Adrenal gland (tissue), 19 donors: ENCODE measurements at places on chromosomes 2 and 18. TPM values are rescaled to one million over a fixed set of nuclear protein-coding genes. Genes with fewer than 3 reads are reported as not detected.
A peak's percentile ranks its signal among the peaks of the same experiment; 100 is the strongest.

GRCh38 chr2:217325251-217325650 is 465.4 kb upstream of the TNP1 start:
- no peaks in the 10 kb centered on the region for H3K36me3 ChIP-seq
- DNase-seq = no peak
- H3K4me1 ChIP-seq = no peaks in the 10 kb centered on the region
- H3K4me3 ChIP-seq = no peak overlapping the region
- no peak overlapping the region for H3K27ac ChIP-seq
- no peaks in the 10 kb centered on the region for H3K27me3 ChIP-seq

DNA sequence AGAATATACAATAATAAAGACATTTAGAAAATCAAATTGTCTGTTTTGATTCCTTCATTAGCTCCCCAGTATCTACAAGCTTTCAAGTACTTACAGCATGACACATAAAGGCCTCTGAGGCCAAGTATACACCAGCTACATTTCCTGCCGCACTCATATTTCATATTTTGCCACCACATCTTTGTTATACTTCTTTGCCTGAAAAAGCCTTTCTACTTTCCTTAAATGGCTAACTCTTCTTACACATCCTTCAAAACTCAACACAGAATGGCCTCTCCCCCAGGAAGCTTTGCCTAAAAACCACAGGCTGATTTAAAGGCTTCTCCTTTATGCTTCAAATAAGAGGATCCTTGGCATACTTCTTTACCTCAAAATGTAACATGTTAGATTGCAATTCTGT is 4.5 kb downstream of the STK17B start:
- DNase-seq = no peak
- H3K36me3 ChIP-seq = peaks cover 10% of the 10 kb centered on the region
- no peak overlapping the region for H3K4me3 ChIP-seq
- H3K27ac ChIP-seq = no peak overlapping the region
- H3K27me3 ChIP-seq = no peaks in the 10 kb centered on the region

- H3K4me3 ChIP-seq = no peak overlapping the region
- peaks cover 21% of the 10 kb centered on the region for H3K4me1 ChIP-seq
- H3K27me3 ChIP-seq = no peaks in the 10 kb centered on the region
- no peak for DNase-seq
These were observed 106.5 kb downstream of the COL6A3 start for GRCh38 chr2:237307474-237307873.

Gene HSBP1L1
- 119 TPM for total RNA-seq

GRCh38 chr2:241111440-241111805 is 9.3 kb upstream of the MTERF4 start:
- no peaks in the 10 kb centered on the region for H3K36me3 ChIP-seq
- H3K27me3 ChIP-seq = no peaks in the 10 kb centered on the region
- no peak overlapping the region for H3K4me3 ChIP-seq
- H3K27ac ChIP-seq = no peak overlapping the region
- no peak for DNase-seq

GRCh38 chr2:7333960-7334493 is 416.8 kb downstream of the RNF144A start:
- no peak overlapping the region for H3K4me3 ChIP-seq
- H3K27ac ChIP-seq = no peak overlapping the region
- DNase-seq = no peak
- H3K4me1 ChIP-seq = no peaks in the 10 kb centered on the region
- no peaks in the 10 kb centered on the region for H3K36me3 ChIP-seq
- no peaks in the 10 kb centered on the region for H3K27me3 ChIP-seq

- DNase-seq = no peak
- H3K4me3 ChIP-seq = peak overlapping the region; percentile 62
- no peaks in the 10 kb centered on the region for H3K27me3 ChIP-seq
- H3K4me1 ChIP-seq = peaks cover 28% of the 10 kb centered on the region
- H3K27ac ChIP-seq = no peak overlapping the region
These were observed 980 bp downstream of the SLC4A3 start for GRCh38 chr2:219628235-219628985.

Gene CBLN2
- total RNA-seq = not detected

DNA sequence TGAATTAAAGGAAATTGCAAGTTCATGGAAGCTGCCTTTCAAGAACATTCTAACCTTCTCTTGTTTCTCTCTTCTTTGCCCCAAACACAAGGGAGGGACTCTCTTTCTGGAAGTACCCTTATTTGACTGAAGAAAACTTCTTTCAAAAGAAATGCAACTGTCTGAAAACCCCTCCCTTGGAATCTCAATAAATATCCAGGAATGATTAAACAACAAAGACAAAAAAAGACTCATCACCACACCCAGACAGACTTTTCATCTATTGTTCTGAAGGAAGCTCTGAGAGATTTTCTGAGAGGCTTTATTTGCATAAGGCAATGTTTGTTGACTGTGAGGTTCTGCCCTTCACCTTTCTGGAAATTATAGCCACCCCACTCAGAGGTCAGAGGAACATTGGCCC is 1260.9 kb downstream of the LRP1B start:
- no peak for DNase-seq
- H3K27ac ChIP-seq = no peak overlapping the region
- H3K27me3 ChIP-seq = no peaks in the 10 kb centered on the region
- no peaks in the 10 kb centered on the region for H3K4me1 ChIP-seq
- H3K4me3 ChIP-seq = no peak overlapping the region

Gene LIMS4
- 30.7 TPM for total RNA-seq

DNA sequence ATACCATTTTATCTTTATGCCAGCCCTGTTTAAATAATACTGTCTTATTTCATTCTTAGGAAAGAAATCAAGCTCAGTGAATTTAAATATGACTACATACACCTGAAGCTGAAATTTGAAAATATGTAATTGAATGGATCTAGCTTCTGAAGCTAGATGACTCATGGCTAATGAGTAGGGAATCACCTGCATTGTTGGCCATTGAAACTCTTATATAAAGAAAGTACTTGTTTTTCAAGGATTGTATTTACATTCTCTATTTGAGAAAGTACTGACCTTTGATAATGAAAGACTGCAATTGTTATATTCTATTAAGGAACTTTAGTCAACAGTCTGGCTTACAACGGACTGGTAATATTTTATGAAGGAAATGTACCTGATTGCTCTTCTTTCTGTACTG is 346.7 kb upstream of the LRATD1 start:
- H3K27ac ChIP-seq = no peak overlapping the region
- H3K4me1 ChIP-seq = no peaks in the 10 kb centered on the region
- H3K27me3 ChIP-seq = no peaks in the 10 kb centered on the region
- H3K4me3 ChIP-seq = no peak overlapping the region
- H3K36me3 ChIP-seq = no peaks in the 10 kb centered on the region

- no peaks in the 10 kb centered on the region for H3K4me1 ChIP-seq
- H3K4me3 ChIP-seq = no peak overlapping the region
- H3K36me3 ChIP-seq = no peaks in the 10 kb centered on the region
- peak; percentile 57 for DNase-seq
- peak overlapping the region; percentile 67 for H3K27ac ChIP-seq
- no peaks in the 10 kb centered on the region for H3K27me3 ChIP-seq
These were observed 19.4 kb upstream of the NCL start for GRCh38 chr2:231483398-231484329.

Gene FOXD4L1
- 0.28 TPM for total RNA-seq

DNA sequence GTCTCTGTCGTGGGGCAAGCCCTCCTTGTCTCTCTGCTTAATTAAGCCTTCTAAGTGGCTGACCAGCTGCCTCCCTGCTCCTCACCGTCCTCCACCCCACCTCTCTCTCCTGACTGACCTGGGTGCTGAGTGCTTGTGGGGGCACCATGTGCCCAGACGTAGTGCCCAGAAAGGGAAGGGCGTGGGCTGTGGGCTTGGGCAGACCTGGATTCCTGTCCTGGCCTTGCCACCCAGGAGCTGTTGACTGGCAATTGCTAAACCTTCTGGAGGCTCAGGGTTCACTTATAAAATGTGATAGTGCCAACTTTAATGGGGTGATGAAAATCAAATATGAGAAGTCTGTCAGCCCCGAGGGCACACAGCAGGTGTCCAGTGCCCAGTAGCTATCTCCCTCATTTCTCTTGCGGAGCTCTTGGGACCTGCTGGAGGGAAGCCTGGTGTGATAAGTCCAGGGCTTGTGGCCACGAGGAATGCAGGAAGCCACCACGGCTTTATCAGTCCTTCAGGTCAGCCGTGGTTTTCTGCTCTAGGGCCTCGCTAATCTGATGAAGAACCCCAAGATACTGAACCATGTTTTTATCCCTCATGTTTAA is 22.0 kb upstream of the INHBB start:
- no peaks in the 10 kb centered on the region for H3K27me3 ChIP-seq
- H3K27ac ChIP-seq = no peak overlapping the region
- H3K4me3 ChIP-seq = no peak overlapping the region

- H3K4me1 ChIP-seq = no peaks in the 10 kb centered on the region
- H3K27ac ChIP-seq = no peak overlapping the region
- H3K27me3 ChIP-seq = no peaks in the 10 kb centered on the region
- no peaks in the 10 kb centered on the region for H3K36me3 ChIP-seq
- no peak overlapping the region for H3K4me3 ChIP-seq
These were observed 147.5 kb upstream of the BCL2L11 start for GRCh38 chr2:110973262-110973661.

GRCh38 chr2:224837066-224837465 is 120.9 kb upstream of the CCDC195 start:
- no peaks in the 10 kb centered on the region for H3K27me3 ChIP-seq
- H3K27ac ChIP-seq = no peak overlapping the region
- no peaks in the 10 kb centered on the region for H3K4me1 ChIP-seq
- no peaks in the 10 kb centered on the region for H3K36me3 ChIP-seq
